ENCODE measurements at places on chromosomes 13 and 19. TPM values are rescaled to one million over a fixed set of nuclear protein-coding genes. Genes with fewer than 3 reads are reported as not detected.

Gene SOX1
- not detected for total RNA-seq

Gene NOTCH3
- total RNA-seq: 6.4 TPM

Gene PCDH9
- 2.0 TPM for total RNA-seq

- no peaks in the 10 kb centered on the region for H3K36me3 ChIP-seq
- H3K4me1 ChIP-seq: peaks cover 46% of the 10 kb centered on the region
- peaks cover 2% of the 10 kb centered on the region for H3K27me3 ChIP-seq
These were observed 699 bp downstream of the TMEM259 start for GRCh38 chr19:1019980-1020867.

GRCh38 chr19:7729831-7730285 lies 2.1 kb downstream of the CLEC4G start:
- H3K36me3 ChIP-seq: no peaks in the 10 kb centered on the region
- no peak for DNase-seq
- H3K4me1 ChIP-seq: no peaks in the 10 kb centered on the region
- H3K27me3 ChIP-seq: peaks cover 32% of the 10 kb centered on the region
- H3K4me3 ChIP-seq: no peak overlapping the region

GRCh38 chr19:18559685-18560084 lies 2.0 kb downstream of the KXD1 start:
- H3K27ac ChIP-seq: peak overlapping the region; percentile 45
- no peaks in the 10 kb centered on the region for H3K27me3 ChIP-seq
- peaks cover 19% of the 10 kb centered on the region for H3K36me3 ChIP-seq
- DNase-seq: no peak

DNA sequence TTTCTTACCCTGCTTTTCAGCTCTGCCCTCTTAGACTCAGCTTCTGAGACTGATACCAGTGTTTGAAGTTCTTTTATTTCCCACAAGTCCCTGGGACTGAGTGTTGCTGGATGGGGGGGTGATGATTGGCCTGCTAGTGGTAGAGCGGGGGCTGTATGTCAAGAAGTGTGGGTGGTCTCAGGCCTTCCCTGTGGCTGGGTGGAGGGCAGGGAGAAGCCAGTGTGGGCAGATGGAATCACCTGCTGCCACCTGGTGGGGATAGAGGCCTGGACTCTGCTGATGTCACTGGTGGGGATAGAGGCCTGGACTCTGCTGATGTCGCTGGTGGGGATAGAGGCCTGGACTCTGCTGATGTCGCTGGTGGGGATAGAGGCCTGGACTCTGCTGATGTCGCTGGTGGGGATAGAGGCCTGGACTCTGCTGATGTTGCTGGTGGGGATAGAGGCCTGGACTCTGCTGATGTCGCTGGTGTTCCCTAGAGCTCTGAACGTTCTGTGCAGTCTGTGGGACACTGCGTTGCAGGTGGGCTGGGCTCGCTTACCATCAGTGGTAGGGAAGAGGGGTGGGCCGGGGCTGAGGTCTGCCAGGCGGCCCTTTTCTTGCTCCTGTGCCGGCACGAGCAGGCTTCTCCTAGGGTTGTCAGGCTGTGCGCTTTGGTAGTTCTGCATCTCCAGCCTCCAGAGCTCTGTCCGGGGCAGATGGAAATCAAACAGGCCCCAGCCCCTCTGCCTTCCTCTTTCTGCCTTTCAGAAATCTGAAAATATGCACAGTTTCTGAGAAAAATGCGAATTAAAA lies 101.3 kb downstream of the ARHGEF7 start:
- H3K27me3 ChIP-seq: no peaks in the 10 kb centered on the region
- DNase-seq: peak; percentile 26
- peaks cover 82% of the 10 kb centered on the region for H3K4me1 ChIP-seq
- H3K4me3 ChIP-seq: no peak overlapping the region

DNA sequence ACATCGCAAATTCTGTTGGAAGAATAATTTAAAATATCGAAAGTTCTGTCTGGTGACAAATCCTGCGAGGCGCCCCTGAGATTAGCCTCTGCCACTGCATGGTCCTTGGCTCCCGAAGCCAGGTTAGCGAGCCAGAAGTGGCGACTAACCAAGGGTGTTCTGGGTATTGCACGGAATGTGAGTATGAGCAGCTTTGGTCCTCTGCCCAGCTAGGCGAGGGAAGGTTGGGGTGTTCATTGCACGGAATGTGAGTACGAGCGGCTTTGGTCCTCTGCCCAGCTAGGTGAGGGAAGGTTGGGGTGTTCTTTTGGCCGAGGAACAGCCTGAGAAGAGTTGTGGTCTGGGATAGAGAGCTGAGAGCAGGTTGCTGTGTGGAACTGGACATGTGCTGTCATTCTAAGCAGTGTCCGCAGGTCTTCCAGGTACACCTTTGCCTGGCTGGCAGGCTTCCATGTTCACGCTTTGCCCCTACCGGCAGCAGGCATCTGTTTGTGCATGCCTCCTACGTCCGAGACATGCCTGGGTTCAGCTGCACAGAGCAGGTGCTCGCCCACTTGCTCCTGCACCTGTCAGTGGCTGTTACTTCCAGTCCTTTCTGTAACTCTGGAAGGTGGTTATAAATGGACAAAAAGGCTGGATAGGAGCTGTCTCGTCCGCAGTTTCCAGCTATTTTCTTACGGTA lies 18.3 kb upstream of the TEX29 start:
- DNase-seq: no peak
- H3K4me3 ChIP-seq: no peak overlapping the region
- peaks cover 2% of the 10 kb centered on the region for H3K36me3 ChIP-seq
- H3K27me3 ChIP-seq: no peaks in the 10 kb centered on the region

- no peak for DNase-seq
- no peak overlapping the region for H3K4me3 ChIP-seq
- H3K4me1 ChIP-seq: peaks cover 6% of the 10 kb centered on the region
- no peaks in the 10 kb centered on the region for H3K27me3 ChIP-seq
- H3K27ac ChIP-seq: peak overlapping the region; percentile 56
- no peaks in the 10 kb centered on the region for H3K36me3 ChIP-seq
These were observed 20.4 kb upstream of the ARGLU1 start for GRCh38 chr13:106588367-106588766.

- no peak overlapping the region for H3K4me3 ChIP-seq
- no peak for DNase-seq
- no peaks in the 10 kb centered on the region for H3K27me3 ChIP-seq
- H3K4me1 ChIP-seq: no peaks in the 10 kb centered on the region
- no peaks in the 10 kb centered on the region for H3K36me3 ChIP-seq
- no peak overlapping the region for H3K27ac ChIP-seq
These were observed 354.4 kb upstream of the ARGLU1 start for GRCh38 chr13:106922384-106922783.

GRCh38 chr13:74678308-74678965 lies 544.2 kb upstream of the KLF12 start:
- H3K27ac ChIP-seq: no peak overlapping the region
- DNase-seq: no peak
- H3K4me1 ChIP-seq: no peaks in the 10 kb centered on the region
- no peaks in the 10 kb centered on the region for H3K27me3 ChIP-seq
- no peaks in the 10 kb centered on the region for H3K36me3 ChIP-seq
- H3K4me3 ChIP-seq: no peak overlapping the region
